ENCODE measurements at places on chromosomes 7 and 10.

DNA sequence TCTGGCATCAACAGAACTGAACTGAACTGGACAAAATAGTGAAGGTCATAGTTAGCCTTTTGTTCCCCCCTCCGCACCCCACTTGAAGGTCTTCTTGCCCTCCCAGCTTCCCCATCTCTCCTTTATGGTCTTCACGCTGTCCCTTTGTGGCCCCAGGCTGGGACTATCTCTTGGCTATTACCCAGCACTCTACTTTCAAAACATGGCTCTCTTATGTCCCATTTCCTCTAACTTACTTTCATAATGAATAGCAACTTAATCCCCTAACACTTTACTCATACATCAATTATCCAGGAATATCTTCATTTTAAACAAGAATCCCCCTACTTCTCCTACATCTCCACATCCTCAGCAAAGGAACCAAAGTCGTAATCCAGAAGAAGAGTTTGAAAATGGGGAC is 135.3 kb upstream of the ITGB1 start:
- no peak for DNase-seq

GRCh38 chr7:74306004-74306729 is 17.0 kb downstream of the CLIP2 start:
- DNase-seq = no peak

GRCh38 chr10:33783078-33783477 is 448.6 kb upstream of the NRP1 start:
- DNase-seq = no peak

DNA sequence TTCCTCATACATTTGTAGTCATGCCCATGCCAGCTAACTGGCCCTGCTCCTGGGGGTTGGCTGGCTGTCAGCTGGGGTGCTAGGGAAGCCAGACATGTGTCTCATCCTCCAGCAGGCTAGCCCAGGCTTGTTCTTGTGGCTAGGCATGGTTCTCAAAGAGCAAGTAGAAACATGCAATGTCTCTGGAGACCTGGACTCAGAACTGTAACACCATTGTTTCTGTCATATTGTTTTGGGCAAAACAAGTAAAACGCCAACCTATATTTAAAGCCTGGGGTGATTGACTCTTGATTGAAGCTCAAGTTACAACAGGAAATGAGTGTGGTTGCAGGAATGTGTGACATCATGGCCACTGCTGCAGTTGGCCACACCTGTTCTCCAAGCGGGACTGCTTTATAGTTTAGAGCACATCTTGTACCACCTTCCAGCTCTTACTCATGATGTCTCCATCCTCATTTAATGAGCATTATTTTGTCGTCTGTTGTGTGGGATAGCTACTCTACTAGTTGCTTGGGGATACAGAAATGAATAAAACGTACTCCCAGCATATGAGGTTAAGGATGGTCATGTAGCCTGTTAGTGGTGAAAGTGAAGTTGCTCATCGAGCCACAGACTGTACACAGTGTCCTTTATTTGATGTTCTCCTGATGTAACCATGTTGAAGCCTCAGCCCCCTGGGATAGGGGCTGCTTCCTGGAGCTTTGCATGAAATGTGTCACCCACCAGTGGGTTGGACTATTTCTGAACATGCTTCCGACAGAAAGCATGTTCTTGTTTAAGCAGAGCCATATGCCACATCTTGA is 168.4 kb downstream of the SORCS3 start:
- no peak for DNase-seq

DNA sequence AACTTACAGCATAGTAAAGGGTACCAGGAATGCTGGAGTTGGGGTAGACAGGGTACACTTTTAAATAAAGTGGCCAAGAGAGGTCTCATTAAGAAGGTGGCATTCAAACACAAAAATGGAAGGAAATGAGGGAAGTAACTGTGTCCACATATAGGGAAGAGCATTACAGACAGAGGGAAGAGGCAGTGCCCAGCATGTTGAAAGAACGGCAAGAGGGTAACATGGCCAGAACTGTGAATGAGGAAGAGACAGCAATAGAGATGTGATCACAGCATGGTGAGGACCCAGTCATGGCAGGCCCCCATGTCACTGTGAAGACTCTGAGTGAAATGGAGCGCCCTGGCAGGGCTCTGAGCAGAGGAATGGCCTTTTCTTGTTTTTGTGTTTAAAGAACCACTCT is 35.1 kb upstream of the ZNRF2 start:
- no peak for DNase-seq

DNA sequence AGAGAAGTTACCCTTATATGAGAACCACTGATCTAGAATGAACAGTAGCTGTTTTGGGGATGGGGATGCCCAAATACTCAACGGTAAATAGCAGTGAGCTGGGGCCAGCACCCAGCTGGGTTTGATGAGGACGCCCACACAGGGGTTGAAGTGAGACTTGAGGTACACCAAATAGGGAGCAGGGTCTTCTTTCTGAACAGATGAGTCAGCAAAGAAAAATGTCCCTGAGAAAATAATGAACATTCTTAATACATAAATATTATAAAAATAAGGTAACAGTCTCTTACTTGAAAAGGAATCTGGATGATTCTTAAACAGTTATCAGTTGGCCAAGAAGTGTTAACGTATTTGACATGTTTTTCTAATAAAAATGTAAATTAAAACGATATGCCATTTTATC is 2.0 kb downstream of the PRSS37 start:
- DNase-seq = no peak

DNA sequence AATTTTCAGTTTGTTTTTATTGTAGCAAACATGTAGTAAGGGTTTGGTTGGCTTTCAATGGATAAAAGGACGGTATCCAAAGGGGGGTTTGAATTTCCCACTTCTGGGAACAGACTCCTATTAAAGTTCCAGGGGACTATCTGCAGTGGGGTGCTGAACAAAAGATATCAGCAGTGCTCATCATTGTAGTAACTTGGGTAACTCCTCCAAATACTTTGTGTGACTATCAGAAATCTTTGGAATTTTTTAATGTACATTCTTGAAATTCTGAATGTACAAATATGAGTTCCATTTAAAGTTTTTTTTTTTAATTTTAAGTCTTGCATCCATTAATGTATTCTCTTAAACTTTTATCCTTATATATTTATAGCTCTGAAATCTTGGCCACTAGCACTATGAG is 42.1 kb downstream of the CYP51A1 start:
- DNase-seq = no peak

- no peak for DNase-seq
These were observed 62.4 kb upstream of the SDK1 start for GRCh38 chr7:3238525-3239210.

GRCh38 chr10:113171662-113172061 is 221.6 kb downstream of the TCF7L2 start:
- DNase-seq = no peak

DNA sequence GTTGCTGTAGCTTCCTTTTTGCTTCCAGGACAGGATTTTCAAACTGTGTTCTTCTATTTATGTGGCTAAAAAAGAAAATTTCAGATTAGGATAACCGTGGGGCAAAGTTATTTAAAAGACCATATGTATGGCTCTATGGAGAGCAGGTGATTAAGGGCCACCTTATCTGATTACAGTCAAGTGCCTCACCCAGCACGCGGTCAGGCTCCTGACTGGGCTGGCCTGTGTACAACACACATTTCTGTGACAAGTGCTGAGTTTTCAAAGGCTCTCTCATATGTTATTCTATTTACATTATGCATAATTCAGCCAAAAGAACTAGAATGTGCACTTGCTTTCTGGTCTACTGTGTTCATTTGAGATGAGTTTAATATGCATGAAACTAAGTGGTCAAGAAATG is 547.4 kb downstream of the PHTF2 start:
- no peak for DNase-seq

GRCh38 chr10:95496246-95496911 is 64.8 kb downstream of the SORBS1 start:
- no peak for DNase-seq

DNA sequence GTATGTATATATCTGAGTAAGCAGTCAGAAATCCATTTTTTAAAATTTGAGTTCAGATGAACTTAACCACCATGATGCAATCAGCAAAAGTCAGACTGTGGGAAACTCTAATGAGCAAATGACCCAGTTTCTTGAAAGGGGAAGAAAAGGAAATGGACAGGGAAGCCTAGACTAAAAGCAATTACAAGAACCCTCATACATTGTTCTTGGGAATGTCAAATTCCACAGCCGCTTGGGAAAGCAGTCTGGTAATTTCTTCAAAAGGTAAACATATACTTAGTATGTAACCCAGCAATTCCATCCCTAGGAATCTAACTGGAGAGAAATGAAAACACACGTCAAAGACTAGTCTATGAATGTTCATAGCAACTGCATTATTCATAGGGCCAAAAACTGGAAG is 16.4 kb upstream of the FOXK1 start:
- no peak for DNase-seq

DNA sequence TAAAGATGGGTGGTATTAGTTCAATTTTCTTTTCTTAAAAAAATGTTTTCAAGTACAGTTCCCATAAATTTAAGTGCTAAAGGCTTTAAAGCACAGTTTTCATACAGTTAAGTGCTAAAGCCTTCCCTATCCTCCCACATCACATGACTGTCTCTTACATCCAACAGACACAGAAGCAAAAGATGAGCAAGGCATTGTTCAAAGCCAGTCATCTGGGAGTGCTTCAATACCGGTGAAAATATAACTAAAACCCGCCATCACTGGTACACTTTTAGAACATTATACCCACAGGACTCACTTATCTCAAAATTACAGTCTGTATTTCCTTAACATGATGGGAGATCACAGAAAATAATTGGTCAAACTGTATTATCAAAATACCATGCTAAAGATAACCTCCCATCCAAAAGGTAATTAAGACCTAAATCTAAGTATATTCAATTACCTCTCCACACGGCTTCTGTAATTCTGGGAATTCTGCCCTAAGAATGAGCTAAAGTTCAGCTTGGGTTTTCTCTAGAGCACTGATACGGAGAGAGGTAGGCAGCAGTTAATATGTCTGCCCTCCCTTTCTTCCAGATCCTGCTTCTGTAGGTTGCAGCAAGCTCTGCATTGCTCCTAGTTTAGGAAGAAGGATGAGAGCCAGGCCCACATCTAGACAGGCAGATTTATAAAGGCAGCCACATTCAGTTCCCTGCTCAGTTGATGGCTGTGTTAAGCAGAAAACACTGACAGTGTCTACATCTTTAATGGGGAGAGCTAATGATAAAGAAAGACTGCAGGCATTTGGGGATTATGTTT is 474.8 kb upstream of the PFKP start:
- no peak for DNase-seq

GRCh38 chr7:44159824-44160630 is 18.9 kb upstream of the MYL7 start:
- DNase-seq = no peak

DNA sequence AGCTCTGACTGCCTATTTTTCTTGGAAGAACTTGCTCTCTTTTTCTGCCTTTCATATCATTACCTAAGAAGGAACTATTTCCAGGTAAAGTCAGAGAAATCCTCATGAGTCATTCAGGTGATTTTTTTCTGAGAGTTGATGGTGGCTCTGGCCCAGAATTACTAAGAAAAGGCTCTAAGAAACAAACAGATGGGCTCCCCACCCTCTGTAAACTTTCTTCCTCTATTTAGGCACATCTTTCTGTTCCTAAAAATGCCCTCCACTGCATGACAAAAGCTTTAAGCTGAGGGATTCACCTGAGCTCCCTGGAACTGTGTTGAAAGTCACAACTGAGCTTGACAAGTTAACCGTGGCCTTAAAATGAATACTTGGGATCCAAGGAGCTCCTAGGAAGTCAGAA is 1.6 kb downstream of the OLAH start:
- DNase-seq = no peak

- no peak for DNase-seq
These were observed 559 bp downstream of the VWC2 start for GRCh38 chr7:49773936-49774458.

- DNase-seq = no peak
These were observed 14.1 kb downstream of the CFAP46 start for GRCh38 chr10:132928261-132928660.

- DNase-seq = no peak
These were observed 39.5 kb upstream of the RTKN2 start for GRCh38 chr10:62308101-62308500.

GRCh38 chr10:132612571-132613504 is 75.3 kb downstream of the INPP5A start:
- no peak for DNase-seq

GRCh38 chr7:66687186-66687585 is 53.3 kb upstream of the RABGEF1 start:
- DNase-seq = no peak

GRCh38 chr10:61140765-61141392 is 196.9 kb upstream of the RHOBTB1 start:
- DNase-seq = no peak

DNA sequence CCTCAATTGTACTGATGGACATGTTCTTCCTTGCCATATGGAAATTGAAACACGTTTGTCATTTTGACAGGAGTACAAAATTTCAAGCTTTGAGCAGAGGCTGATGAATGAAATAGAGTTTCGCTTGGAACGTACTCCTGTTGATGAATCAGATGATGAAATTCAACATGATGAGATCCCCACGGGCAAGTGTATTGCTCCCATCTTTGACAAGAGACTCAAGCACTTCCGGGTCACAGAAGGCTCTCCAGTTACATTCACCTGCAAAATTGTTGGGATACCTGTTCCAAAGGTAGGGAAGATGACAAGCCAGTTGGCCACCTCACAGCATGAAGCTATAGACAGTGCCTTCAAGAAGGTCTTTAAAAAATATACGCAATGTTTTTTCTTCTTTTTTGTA is 43.1 kb downstream of the ATOH7 start:
- no peak for DNase-seq

GRCh38 chr7:37349979-37350590 is 98.6 kb downstream of the ELMO1 start:
- no peak for DNase-seq

GRCh38 chr7:37952240-37952639 is 31.8 kb downstream of the EPDR1 start:
- no peak for DNase-seq

- DNase-seq = no peak
These were observed 4.5 kb upstream of the LRRC4 start for GRCh38 chr7:128035712-128036111.

- DNase-seq = no peak
These were observed 253.1 kb upstream of the IGFBP3 start for GRCh38 chr7:46174196-46174580.

Data from stimulated activated CD8-positive, alpha-beta memory T cell treated with anti-CD3 and anti-CD28 coated beads, Interleukin-15, amount 100 ng/mL, for 1 hour (primary cell).